NCI-H510A (cell line): ENCODE measurements at places on chromosomes 16 and 17.

DNA sequence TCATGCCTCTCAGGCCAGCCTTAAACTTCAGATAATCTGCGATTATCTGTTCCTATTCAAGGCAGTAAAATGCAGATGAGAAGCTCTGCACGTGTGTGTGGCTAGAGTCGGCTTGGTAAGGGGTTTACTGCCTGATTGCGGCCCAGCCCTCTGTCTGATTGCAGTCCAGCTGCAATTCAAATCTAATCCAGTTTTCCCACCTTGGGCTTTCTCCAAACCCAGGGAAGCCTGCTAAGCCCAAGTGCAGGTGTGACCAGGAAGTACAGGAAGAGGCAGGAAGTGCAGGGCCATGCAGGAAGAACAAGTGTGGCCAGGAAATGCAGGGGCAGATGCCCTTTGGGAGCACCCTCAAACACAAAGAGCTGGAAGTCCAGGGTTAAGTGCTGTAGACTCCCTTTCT lies 314.9 kb downstream of the CEP112 start:
- no peak for DNase-seq

DNA sequence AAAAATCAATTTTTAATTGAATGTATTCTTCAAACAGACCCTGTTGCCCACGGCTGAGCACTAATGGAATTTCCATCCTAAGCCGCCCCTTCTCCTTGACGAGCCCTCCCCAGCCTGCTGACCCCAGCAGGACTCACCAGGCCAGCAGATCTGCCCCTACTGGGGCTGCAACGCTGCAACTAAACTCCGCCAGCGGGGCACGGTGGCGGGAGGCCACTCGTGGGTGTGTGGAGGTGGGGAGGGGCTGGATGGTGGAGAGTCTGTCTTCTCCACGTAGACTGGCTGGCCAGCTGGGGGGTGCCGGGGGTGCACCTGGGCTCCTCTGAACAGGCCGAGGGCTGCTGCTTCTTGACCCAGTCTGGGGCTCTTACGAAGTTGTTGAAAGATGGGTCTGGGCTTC lies 67.8 kb downstream of the ENGASE start:
- no peak for DNase-seq

DNA sequence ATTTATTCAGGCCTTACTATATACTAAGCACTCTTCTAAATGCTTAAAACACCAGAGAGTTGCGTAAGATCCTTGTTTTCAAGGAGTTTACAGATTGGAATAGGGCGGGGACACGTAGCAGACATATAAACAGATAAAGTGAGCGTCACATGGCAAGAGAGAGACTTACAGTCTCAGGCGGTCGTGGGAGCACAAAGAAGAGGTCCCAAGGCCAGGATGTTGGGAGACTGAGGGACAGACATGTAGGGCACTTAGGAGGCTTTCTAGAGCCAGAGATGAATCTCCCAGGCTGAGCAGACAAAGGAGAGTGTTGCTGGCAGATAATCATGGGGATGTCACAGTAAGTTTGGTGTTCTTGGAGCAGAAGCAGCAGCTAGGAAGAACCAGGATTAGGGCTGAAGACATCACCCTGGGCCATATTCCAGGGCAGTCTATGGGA lies 119.1 kb upstream of the ANKFN1 start:
- no peak for DNase-seq

GRCh38 chr16:25713785-25714570 lies 22.2 kb downstream of the HS3ST4 start:
- no peak for DNase-seq

DNA sequence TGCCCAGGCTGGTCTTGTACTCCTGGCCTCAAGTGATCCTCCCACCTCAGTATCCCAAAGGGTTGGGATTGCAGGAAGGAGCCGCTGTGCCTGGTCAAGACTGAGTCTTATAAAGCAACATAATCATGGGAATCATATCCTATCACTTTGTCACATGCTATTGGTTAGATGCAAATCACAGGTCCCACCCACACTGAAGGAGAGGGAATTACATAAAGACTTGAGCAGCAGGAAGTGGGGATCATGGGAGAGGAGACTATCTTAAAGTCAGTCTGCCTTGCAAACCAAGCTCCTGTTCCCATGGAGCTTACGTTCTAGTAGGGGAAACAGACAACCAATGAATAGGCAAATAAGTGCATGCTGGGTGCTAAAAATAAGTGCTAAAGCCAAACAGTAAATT lies 28.3 kb upstream of the TENT4B start:
- no peak for DNase-seq

- peak; percentile 66 for DNase-seq
These were observed 281.5 kb downstream of the SNX29 start for GRCh38 chr16:12257926-12258561.

DNA sequence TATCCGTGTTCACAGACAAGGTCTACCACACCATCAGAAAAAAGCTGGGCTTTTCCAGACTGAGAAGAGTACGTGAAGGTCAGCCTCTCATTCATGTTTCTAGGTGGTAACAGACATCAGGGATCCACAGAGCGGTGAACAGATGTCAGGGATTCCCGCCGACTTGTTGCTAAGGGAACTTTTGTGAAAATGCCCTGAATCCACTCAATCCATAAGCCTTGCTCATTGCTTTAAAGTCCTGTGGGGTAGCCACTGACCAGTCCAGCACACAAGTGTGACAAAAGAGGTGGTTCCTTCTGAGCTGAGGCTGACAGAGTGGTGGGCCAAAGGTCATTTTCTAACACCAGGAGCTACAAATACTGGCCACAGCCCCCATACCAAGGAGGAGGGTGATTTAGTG lies 5.9 kb downstream of the GAS7 start:
- DNase-seq = no peak

DNA sequence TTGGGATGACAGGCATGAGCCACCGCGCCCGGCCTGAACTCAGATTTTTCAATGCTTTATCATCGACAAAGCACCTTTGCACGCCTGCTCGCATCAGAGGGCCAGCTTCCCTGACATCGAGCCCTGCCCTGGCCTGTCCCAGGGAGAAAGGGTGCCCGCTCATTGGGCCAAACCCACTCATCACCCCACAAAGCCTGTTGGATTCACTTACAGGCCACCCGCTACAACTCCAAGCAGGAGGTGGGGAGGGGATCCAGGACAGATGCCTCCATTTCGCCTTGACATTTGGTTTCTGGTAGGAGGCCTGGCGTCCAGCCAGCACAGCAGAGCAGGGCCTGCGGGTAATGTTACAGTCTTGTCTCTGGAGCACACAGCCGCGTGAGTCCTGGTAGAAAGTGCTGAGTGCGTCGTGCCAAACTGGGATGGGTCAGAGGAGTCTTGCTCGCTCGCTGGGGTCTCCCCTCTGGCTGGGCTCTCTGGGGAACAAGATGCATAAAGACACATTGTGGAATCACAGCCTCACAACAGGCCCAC lies 19.8 kb downstream of the SMTNL2 start:
- no peak for DNase-seq

- no peak for DNase-seq
These were observed 12.8 kb upstream of the CCL8 start for GRCh38 chr17:34306466-34306865.

DNA sequence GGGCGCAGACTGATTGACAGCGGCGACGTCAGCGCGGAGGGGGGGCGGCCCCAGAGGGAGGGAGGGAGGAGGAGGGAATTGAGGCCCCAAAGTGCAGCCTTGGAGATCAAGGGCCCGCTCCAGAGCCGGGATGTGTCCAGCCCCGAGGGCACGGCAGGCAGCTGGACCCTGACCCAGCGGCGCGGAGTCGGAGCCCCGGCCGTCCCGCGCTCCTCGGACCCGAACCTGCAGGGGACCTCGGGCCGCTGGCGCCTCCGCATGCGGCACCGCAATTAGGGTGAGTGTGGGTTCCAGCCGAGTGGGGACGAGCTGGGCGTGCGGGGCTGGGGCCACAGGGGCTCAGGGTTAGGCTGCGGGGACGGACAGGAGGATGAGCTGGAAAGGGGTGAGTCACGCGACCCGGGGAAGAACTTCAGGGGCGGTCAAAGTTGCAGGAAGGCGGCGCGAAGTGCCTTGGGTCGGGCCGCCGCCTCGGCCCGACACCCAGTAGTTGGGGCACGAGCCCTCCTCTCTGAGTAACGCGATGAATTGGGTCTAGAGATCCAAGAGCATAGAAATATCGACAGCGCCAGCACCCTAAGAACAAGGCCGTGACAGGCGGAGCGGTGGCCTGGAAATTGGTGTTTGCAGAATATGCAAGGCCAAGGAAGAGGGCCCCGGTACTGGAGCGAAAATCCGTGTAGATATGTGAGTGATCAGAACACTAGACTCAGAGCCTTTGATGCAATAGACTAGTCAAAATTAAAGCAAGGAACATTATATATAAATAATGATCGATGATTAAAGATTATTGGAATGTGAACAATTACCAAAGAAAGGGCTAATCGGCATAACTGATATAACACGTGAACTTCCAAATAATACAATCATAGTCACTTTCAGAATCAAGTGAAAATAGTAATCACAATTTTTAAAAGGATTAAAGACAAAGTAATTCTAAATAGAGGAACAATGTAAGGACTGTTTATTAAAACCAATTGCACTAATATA lies at the start of gene TBX4:
Gene TBX4, plus strand, starts transcription at position 122 of the 990 bp plus-strand sequence. CDS start 4,069 bp downstream, outside the sequence.
- DNase-seq = no peak

DNA sequence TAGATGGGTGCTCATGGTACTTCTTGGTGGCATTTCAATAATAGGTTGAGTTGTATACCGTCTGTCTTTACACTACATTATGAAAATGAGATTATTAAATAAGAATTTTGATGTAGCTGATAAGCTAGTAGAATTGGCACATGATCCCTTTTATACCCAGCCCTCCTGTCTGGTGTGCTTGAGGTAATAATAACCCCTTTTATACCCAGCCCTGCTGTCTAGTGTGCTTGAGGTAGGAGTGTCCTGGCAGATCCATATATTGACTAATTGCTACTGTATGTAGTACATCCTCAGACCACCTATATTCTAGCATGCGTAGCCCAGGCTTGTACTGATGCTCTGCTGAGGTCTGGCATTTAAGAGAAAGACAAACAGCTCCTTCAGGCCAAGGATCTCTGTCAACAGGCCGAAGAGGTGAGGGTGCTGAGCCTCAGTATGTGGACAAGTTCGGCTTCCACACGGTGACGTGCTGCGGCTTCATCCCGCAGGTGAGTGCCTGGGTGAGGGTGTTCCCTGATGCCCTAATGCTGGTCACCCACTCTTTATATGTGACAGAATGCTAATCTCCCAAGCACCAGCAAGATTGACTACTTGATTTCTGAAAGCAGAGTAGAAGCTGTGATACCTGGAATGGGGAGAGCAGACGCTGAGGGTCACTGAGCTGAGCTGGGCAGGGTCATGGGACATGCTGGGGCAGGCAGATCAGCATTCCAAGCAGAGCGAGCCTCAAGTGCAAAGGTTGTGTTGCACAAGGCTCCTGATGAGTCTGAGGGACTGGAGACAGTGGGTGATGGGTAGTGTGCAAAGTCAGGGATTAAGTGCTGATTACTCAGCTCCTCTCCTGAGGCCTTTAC lies 5.7 kb downstream of the FN3K start:
- no peak for DNase-seq

DNA sequence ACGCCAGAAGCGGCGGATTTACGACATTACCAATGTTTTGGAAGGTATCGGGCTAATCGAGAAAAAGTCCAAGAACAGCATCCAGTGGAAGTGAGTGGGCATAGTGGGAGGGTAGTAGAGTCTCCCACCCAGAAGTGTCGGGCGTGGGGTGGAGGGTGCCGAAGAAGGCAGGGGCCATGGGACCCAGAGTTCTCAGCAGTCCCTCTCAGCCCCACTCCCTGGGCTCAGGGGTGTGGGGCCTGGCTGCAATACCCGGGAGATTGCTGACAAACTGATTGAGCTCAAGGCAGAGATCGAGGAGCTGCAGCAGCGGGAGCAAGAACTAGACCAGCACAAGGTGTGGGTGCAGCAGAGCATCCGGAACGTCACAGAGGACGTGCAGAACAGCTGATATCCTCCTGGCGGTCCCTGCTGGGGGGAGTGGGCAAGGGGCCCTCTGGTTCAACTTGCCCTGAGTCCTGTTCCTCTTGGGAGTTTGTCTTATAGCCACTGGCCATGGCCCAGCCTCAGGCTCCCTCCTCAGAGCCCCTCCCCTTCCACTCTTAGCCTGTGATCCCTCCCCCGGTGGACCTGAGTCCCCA lies 916 bp downstream of the E2F4 start:
- DNase-seq = no peak

DNA sequence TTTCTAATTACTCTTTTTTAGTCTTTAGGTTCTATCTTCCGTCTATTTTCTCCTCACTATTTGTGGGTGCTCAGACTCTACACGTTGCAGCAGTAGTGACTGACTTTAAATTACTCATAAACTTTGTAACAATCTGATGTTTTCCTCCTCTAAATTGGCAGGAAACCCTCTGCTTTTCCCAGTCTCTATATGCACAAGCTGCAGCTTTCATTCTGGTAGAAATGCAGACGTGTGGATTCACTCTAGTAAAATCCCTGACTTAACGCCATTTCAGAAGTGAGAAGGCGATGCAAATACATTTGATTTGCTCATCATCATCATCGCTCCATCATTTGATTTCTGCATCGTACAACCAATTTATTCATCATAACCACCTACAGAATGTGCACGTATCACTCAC lies 561.0 kb upstream of the ZFHX3 start:
- DNase-seq = no peak

DNA sequence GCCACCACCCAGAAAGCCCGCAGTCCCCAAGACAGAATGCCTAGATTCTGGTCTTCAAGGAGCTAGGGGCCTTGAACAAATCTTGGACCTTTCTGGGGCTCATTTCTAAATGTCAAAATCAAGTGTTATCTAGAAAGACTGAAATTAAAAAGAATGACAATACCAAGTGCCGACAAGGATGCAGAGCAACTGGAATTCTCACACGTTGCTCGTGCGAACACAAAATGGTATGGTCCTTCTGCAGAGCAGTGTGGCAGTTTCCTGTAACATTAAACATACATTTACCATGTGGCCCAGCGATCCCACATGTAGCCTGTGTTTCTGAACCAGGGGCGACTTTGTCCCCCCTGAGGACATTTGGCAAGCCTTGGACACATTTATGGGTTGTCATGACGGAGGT lies 137.9 kb downstream of the GAS7 start:
- DNase-seq = no peak

DNA sequence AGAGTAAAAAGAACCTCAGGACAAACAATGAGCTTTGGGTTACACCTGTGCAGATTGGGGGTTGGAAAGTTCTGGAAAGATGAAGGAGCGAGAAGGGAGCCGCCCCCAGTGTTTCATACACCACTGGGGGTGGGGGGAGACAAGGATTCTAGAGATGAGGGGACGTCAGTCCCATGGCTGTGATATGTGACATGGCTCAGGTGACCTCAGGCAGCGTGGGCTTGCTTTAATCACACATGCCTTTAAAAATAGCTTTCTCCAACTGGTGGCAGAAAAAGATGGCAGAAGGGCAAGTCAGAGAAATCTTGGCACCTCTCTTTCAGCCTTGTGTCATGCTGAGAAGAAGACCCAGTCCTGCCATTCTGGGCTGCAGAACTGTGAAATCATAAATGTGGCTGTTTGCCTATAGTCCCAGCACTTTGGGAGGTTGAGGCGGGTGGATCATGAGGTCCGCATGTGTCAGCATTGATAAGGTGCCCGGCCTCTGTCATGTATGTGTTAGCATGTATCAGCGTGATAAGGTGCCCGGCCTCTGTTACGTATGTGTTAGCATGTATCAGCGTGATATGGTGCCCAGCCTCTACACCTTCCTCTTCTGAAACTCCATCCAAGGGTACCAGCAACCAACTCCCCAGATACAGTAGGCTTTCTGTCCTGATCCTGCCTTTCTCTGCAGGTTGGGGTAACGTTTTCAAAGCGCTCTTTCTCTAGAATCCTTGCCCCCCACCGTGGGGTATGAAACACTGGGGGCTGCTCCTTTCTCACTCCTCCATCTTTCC lies 25.0 kb downstream of the WIPI1 start:
- no peak for DNase-seq

- no peak for DNase-seq
These were observed 85.0 kb upstream of the DNAJA2 start for GRCh38 chr16:47058295-47059086.
